ENCODE measurements at places on chromosomes 6 and 20.

GRCh38 chr6:19995575-19996257 is 158.5 kb downstream of the ID4 start:
- no peak for DNase-seq

- no peak for DNase-seq
Measured at GRCh38 chr20:24950128-24950835, 1.2 kb downstream of the CST7 start.

DNA sequence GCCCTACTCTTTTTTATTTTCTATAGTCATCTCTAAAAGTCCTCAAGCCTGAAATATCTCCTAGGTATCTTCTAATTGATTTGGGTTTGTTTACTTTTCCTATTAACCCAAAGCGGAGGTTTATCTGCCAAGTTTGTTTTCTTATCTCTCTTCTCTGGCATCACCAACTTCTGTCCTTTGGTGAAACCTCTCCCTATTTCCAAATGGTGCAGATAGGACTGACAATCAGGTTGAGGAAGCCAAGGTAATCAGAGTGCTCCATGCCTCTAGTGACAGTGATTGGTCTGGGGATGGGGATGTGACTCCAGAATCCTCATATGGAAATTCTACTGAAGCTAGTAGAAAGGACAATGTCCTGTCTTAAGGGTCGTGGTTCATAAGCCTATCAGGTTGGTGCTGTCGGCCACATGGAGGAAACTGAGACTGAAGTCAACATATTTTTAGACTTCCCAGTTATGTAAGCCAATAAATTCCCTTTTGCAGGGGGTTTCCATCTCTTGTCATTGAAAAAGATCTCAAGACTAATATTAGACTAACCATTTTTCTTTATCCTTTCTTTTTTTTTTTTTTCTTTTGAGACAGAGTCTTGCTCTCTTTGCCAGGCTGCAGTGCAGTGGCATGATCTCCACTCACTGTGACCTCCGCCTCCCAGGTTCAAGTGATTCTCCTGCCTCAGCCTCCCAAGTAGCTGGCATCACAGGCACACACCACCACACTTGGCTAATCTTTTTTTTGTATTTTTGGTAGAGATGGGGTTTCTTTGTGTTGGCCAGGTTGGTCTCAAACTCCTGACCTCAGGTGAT is 28.0 kb downstream of the KIF6 start:
- DNase-seq: no peak

GRCh38 chr6:24403501-24403824 is 727 bp downstream of the MRS2 start:
- no peak for DNase-seq

DNA sequence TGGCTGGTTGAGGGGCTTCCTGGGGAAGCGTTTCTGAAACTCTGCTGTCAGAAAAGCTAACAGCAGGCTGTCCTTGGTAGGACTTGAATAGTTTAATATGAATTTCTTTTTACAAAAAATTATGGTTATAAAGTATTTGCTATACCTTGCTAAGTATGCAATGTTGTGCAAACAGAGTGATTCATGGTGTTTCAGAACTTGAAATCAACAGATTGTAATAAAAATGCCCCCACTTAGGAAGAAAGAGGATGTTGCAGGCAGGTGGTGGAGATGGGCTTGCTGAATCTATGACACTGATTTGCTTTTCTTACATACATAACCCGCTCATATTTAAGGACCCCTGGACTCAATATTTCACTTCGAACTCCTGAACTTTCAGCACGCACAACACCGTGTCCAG is 211.6 kb downstream of the THBS2 start:
- no peak for DNase-seq

DNA sequence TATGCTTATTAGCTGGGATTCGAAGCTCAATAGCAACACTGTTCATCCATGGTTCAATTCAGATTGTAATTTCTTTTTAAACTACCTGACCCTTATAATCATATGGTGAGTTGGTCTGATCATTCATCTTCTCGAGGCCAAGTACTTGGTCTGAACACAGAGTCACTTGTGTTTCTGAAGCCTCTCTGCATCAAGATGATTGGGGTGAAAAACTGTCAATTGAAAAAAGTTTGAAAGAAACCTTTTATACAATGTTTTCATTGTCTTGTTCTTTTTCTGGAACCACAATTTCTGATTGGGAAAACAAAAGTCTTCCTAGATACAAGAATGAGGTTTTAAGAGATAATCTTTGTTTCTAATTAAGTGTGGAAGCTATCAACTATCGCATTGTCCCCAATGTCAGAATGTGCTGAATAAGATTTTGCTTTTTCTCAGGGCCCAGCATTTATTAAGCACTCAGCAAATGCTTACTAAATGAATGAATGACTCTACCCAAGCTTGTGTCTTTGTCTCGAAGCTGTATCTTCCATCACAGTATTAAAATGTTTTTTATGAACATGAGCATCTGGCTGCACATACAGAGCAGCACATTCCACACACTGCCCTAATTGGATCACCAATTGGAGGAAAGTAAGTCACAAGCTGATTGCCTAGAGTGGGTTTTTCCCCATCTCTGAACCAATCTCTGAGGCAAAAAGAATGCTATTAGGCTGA is 45.0 kb upstream of the MOXD1 start:
- DNase-seq: no peak

GRCh38 chr6:151807513-151808370 is at the start of gene ESR1:
Gene ESR1 (plus strand): TSS chr6:151807682. CDS start chr6:151807913, 231 bp downstream.
- DNase-seq: no peak

DNA sequence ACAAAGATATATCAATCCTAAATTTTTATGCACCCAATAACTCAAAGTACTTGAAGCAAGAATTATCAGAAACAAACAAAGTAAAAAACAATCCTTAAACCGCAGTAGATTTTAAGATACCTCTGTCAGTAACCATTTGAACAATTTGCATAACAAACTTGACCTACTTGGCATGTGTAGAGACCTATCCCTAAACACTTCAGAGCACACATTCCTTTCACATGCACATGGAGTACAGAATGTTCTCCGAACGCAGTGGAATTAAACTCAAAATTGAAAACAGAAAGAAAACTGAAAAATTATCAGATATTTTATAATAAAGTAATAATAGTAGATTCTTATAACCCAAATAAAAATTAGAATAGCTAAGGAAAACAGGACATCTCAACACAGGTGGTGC is 162.6 kb upstream of the THBS2 start:
- DNase-seq: no peak

GRCh38 chr20:428658-429200 is 20.6 kb downstream of the RBCK1 start:
- DNase-seq: no peak

DNA sequence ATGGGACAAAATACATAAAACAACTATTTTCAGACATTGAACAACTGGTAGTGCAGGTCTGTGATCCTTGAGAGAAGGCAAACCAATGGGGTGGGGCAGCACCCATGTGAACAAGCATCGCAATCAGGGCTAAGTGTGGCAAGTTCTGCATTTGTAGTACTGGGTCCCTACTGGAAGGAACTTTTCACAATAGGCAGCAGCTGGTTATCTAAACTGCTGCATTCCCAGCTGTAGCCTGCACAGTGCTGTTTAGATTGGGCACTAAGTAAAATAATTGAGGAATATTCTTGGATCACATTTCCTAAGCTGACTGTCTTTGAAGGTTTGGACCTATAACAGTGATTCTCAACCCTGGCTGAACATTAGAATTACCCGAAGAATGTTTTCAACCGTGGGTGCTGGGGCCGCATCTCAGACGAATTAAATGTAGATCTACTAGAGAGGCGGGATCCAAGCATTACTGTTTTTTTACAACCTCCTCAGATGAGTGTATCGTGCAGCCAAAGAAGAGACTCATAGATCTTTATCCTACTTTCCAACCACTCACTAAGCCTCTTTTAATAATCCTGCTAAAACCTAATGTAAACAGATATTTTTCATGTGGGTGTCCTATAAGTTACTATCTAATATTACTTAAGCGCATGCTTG is 12.4 kb upstream of the MAP3K4 start:
- DNase-seq: no peak

DNA sequence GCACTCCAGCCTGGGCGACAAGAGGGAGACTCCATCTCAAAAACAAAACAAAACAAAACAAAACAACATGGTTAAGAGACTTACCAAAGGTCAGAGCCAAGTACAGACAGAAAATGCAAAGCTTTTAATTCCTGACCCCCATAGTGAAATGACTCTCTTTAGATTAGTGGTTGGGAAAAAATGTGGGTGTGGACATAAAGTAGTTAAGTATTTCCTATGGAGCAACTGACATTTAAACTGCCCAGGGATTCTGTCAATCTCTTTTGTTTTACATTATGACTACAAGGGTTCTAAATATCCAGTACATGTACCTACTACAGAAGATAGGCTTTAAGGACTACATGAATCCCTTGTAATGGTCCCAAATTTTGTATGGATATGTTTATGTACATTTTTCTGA is 75.1 kb downstream of the IRAK1BP1 start:
- DNase-seq: no peak

- DNase-seq: no peak
Measured at GRCh38 chr20:43040427-43040826, 149.3 kb downstream of the PTPRT start.

GRCh38 chr6:17984812-17985670 is 2.4 kb downstream of the KIF13A start:
- no peak for DNase-seq
